ENCODE measurements at places on chromosomes 12 and 14.
A peak's percentile ranks its signal among the peaks of the same experiment; 100 is the strongest.

GRCh38 chr14:73887694-73888459 lies 1.2 kb downstream of the ZNF410 start:
- DNase-seq: no peak

GRCh38 chr14:50768680-50769079 lies 62.3 kb downstream of the NIN start:
- DNase-seq: no peak

GRCh38 chr14:101363880-101364391 lies 197.4 kb upstream of the DIO3 start:
- DNase-seq: no peak

DNA sequence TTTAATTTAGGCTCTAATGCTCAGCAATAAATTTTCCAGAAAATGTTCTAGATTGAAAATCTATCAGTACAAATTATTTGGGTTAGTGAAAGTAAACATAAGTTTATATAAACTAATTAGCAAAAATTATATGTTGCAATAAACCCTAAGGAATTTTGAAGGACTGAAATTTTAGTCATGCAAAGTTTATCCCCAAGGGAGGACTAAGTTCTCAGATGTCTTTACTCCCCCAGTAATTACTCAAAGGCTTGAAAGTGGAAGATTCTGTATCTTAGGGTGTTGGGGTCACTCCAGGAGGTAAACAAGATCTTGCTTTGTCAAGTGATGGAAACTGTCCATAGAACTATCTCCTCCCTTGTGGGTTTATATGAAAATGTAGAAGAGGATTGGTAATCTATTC lies 183.7 kb downstream of the AKAP6 start:
- no peak for DNase-seq

DNA sequence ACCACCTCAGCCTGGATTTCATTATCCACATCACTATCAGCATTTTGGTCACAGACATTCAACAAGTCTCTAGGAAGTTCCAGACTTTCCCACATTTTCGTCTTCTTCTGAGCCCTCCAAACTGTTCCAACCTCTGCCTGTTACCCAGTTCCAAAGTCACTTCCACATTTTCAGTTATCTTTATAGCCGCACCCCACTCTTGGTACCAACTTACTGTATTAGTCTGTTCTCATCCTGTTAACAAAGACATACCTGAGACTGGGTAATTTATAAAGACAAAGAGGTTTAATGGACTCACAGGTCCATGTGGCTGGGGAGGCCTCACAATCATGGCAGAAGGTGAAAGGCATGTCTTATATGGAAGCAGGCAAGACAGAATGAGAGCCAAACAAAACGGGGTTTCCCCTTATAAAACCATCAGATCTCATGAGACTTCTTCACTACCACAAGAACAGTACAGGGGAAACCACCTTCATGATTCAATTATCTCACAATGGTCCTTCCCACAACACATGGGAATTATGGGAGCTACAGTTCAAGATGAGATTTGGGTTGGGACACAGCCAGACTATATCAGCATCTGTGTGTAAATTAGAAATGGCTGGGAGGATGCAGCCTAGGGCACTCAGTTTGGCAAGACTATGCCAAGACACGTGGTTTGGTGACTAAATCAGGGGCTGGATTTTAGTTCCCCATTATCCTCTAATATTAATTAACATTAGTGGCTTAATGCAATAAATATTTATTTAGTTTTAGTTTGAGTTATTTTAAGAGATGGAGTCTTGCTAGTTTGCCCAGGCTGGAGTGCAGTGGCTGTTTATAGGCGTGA lies 16.2 kb upstream of the FUT8 start:
- no peak for DNase-seq

- DNase-seq: no peak
These were observed 64.3 kb upstream of the RBM19 start for GRCh38 chr12:114030451-114030850.

GRCh38 chr12:79455286-79455685 lies 235.5 kb downstream of the PAWR start:
- DNase-seq: no peak

- DNase-seq: no peak
These were observed 72.7 kb downstream of the DYRK2 start for GRCh38 chr12:67721248-67721647.

DNA sequence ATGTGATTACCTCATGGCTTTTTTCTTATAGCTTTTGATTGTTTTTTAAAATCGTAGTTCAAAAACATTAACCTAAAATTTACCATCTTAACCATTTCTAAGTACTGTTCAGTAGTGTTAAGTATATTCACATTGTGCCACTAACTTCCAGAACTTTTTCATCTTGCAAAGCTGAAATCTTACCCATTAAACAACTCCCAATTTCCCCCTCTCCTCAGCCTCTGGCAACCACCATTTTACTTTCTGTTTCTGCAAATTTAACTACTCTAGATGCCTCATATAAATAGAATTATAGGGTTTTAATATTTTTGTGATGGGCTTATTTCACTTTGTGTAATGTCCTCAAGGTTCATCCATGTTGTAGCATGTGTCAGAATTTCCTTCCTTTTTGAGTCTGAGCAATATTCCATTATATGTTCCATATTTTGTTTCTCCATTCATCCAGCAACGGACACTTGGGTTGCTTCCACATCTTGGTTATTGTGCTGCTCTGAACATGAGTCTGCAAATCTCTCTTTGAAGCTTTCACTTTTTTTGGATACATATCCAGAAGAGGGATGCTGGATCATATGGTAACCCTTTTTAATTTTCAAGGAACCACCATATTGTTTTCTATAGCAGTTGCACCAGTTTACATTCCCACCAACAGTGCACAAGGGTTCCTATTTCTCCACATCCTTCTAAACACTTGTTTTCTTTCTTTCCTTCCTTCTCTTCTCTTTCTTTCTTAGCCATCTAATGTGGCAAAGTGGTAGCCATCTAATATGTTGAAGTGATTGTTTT lies 5.0 kb downstream of the HIF1A start:
- no peak for DNase-seq

- DNase-seq: no peak
These were observed 42.0 kb downstream of the GPHB5 start for GRCh38 chr14:63276492-63277342.

DNA sequence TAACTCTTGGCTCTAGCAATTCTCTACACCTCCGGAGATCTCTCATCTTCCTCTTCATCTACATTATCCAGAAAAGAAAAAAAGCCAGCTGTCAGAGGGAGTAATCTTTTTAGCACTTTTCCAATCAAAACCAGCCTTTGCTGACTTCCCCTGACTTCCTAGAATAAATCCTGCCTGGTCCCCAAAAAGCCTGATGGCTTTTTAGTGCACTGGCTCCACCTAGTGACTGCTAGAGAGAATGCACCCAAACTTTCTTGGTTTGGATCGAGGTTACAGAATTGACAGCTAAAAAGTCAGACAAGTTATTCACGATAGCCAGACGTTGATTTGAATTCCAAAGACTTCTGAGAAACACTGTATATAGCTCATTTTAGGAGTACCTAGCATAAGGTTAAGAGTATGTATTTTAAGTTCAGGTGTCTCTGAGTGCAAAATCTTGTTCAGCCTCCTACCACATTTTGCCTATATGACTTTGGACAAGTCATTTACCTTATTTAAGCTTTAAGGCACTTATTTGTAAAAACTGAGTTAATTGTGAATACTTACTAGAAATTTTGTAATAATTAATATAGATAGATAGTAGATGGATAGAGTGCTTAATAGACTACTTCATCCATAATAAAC lies 185.7 kb upstream of the GRIN2B start:
- DNase-seq: peak; percentile 42

GRCh38 chr12:116597886-116598285 lies 38.7 kb downstream of the MAP1LC3B2 start:
- no peak for DNase-seq

DNA sequence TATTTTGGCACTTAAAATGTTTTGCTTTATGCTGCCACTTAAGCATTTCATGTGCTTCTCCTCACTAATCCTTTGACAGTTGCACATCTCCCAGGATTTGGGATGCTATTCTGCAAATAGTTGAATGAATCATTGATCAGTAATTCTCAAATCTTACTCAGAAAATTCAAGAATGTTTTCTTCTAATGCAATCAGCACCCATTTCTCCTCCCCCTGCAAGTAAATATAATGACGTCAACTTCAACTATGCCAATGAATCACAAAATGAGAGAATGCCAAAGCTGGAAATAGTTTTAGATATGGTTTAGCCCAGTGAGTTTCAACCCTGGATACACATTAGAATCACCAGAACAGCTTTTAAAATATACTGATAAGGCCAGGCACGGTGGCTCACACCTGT lies 2.1 kb upstream of the BLOC1S1 start:
- no peak for DNase-seq

GRCh38 chr14:70821584-70822529 lies 12.5 kb upstream of the MAP3K9 start:
- DNase-seq: peak; percentile 66

- DNase-seq: no peak
These were observed 92.8 kb upstream of the ETV6 start for GRCh38 chr12:11556682-11557081.

- no peak for DNase-seq
These were observed 854.5 kb downstream of the SLC6A15 start for GRCh38 chr12:84058136-84058535.

GRCh38 chr14:92794547-92794941 lies 439 bp downstream of the GOLGA5 start:
- DNase-seq: no peak

DNA sequence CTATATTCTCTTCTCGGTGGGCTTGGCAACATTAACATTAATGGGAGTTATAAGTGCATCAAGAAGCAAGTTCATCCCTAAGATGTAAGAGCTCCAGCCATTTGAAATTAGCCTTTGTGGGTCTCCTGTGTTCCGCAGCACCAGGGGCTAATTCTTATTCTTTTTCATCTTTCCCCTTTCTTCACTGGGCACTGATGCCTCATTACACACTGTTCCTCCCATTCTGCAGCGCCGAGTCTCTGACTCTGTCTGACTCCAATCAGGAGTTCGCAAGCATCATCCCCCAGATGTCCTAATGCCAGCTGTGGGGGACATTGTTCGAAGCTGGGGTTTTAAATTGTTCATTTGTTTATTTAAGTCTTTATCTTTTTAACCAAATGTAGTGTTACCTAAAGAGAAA lies 341.3 kb downstream of the EGLN3 start:
- no peak for DNase-seq

- no peak for DNase-seq
These were observed 72.4 kb downstream of the FLRT2 start for GRCh38 chr14:85602345-85602744.

- no peak for DNase-seq
These were observed 25.6 kb downstream of the FRMD6 start for GRCh38 chr14:51677266-51677665.

DNA sequence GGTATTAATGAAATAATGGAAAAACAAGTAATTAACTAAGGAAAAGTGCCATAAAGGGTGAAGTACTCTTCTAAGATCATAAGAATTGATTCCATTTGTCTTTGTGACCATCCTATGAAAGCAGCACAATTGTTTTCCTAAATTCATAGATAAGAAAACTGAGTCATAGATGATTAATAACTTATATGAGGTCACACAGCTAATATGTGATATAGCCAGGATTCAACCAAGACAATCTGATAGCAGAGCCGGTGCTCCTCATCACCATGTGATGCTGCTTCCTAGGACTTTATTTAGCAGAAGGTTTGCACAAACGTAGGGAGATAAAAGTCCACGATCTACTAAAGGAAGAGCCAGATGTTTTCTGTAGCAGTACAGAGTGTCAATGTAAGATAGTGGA lies 181.5 kb upstream of the SYT1 start:
- DNase-seq: no peak

Measured in WERI-Rb-1 (cell line).